Stimulated activated CD8-positive, alpha-beta memory T cell treated with anti-CD3 and anti-CD28 coated beads, Interleukin-2, amount 100 ng/mL, for 1 hour (primary cell): ENCODE measurements at places on chromosomes 6 and 20.

DNA sequence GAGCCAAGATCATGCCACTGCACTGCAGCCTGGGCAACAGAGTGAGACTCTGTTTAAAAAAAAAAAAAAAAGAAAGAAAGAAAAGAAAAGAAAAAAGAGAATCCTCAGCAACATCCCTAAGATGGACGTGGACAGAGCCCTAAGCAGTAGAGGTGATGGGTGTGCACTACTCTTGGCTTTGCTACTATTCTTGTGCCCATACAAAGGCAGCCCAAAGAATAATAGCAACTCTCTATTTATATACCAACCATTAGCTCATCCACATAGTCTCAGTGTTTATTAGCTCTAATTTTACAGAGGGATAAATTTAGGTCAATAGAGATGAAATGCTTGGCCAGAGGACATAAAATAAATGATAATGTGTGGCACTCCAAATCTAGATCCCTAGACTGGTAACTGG lies 62.2 kb downstream of the PERP start:
- DNase-seq: no peak

- DNase-seq: no peak
Observed at GRCh38 chr6:117444600-117444999, 18.9 kb upstream of the ROS1 start.

GRCh38 chr6:65719101-65719500 lies 12.1 kb upstream of the EYS start:
- no peak for DNase-seq

DNA sequence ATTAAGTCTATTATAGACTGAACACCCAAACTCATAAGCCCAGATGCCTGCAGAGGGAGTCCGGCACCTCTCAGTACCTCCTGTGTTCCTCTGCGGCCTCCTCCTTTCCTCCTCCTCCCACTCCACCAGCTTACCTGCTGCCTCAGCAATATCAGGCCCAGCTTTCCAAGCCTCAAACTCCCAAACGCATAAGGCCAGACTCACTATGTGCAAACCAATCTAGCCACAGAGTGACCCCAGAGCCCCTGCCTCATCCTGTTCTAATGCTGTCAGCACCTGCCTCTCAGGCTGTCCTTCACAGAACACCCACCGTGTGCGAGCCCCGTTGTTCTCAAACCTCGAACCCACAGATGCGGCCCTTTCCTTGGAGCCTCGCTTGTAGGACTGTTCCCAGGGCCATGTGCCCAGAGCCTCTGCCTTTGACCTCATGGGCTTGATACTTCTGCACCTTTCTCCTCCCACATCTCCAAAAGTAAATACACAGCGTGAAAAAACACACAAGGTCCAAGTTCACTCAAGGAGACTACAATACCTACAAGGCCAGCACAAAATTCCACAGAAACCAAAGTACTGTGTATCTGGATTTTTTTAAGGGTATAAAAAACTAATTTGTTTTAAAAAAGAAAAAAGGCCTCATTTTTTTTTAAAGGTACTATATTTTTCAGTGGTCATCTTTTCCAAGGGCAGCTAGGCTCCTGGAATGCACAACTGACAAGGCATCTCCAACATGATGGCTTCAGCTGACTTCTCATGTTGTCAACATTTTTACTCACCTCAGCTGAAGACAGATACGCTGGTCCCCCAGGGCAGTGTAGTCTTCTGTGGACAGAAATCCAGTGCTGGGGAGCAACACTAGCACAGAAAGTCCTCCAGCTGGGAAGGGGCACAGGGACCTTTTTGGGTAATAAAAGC lies 52.3 kb downstream of the ABHD12 start:
- no peak for DNase-seq

DNA sequence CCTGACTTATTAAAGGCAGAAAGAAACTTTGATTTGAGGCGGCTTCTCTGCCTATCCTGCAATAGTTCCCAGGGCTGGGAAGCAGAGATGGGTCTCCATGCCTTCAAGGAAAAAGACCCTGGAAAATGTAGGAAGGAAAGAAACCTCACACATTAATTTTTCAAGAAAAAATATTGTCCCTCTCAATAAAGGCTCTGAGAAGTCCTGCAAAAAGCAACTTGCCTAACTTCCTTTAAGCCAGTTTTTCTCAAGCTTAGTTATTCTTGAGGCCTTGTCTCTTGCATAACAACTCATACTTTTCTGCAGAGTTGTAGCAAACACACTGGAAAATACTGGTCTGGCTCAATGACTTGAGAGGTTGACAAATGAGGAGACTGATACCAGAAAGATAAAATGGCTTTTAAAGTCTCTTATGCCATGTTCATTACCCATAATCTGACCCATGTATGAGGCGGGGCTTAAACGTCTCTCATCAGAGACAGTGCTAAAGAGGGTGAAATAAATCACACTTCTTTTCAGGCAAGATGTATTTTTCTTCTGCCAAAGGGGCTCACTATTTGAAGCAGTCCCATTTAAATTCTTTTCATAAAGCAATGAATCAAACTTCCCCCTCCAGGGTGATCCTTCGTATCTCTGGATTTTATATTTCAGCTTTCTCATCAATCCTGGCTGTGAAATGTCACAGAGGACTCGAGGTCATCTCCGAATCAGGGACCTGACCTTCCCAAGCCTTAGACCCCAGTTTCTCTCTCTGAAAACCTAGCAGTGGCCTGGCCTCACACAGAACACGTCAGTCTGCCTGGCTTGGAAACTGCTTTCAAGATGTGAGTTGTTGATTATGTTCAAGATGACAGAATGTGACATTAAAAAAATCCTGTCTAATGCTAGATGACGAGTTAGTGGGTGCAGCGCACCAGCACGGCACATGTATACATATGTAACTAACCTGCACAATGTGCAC lies 82.3 kb upstream of the KCNG1 start:
- DNase-seq: no peak

GRCh38 chr6:161354276-161354840 lies 80.5 kb upstream of the AGPAT4 start:
- DNase-seq: no peak
